NCI-H526 (cell line): ENCODE measurements at places on chromosomes 1 and 21.
A peak's percentile ranks its signal among the peaks of the same experiment; 100 is the strongest.

DNA sequence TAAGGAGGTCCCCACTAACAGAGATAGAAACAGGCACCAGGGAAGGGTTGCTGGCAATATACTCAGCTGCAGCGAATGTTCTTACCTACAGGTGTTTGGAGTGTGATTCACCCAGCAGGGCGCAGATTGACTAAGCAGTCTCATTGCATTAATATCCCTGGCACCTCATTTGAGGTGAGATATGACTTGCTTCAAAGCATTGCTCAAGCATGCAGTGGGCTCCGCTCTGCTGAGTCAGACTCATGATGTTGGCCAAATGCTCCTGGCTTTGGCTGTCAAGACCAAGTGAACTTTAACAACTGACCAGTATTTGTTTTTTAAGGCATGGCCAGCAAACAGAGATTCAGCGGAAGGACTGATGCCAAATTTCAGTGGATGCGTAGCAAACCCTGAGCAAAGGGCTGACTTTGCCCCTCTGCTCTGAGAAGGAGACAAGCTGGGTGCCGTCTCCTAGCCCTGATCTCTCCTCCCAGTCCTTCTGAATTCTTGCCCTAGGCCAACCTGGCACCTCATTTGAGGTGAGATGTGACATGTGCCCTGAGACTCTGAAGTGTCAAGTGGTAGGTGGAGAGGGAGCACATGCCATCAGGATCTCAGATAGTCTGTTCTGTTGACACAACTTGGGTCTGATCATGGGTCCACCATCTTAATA is 187.1 kb upstream of the COA6 start:
- DNase-seq: no peak

GRCh38 chr1:3359756-3360440 is 94.6 kb upstream of the ARHGEF16 start:
- no peak for DNase-seq

GRCh38 chr1:200786788-200787187 is 48.1 kb downstream of the CAMSAP2 start:
- no peak for DNase-seq

DNA sequence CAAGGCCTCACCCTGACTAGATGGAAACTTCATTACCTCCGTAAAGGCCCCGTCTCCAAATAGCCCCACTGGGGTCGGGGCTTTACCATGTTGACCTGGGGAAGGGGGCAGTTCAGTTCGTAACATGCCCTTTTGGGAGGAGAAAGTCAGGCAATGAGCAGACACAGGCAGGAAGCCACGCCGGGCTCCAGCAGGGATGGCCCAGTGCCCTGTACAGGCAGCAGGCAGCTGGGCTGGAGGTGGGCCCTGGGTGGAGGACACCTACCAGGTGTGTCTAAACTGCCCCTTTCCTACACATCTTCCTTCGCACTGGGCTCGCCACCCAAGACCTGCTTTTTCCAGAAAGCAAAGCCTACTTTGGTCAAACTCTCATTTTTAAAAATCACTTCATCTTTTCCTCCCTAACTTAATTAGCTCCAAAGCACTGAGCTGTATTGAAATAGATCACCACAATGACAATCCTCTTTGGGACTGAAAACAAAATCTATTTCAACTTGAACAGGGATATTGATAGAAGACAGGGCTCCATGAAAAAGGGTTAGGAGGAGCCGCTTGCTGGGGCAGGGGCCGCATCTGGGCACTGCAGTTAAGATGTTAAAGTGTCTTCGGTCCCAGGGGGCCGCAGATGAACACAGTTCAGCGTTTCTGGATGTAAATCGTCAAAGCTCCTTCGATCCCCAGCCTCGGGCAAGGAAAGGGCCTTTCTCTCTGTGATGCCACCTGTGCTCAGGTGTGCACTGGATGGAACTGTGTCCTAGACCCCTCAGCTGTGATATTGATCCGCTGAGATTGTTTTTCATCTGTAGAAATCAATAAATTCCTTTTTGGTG is 104.6 kb downstream of the PDE9A start:
- DNase-seq: no peak

DNA sequence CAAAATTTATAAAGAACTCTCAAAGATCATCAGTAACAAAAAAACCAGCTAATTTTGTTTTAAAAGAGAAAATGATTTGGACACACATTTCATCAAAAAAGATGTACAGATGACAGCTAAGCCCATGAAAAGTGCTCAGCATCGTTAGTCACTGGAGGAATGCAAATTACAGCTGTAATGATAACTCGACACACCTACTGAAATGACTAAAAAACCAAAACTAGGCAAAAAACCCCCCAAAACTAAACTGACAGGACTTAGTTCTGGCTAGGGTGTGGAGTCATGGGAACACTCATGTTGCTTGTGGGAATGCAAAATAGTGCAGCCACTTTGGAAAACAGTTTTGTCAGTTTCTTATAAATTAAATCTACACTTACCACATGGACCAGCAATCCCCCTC is 59.5 kb downstream of the CNIH3 start:
- no peak for DNase-seq

GRCh38 chr21:44093761-44094160 is 13.4 kb upstream of the PWP2 start:
- DNase-seq: no peak

DNA sequence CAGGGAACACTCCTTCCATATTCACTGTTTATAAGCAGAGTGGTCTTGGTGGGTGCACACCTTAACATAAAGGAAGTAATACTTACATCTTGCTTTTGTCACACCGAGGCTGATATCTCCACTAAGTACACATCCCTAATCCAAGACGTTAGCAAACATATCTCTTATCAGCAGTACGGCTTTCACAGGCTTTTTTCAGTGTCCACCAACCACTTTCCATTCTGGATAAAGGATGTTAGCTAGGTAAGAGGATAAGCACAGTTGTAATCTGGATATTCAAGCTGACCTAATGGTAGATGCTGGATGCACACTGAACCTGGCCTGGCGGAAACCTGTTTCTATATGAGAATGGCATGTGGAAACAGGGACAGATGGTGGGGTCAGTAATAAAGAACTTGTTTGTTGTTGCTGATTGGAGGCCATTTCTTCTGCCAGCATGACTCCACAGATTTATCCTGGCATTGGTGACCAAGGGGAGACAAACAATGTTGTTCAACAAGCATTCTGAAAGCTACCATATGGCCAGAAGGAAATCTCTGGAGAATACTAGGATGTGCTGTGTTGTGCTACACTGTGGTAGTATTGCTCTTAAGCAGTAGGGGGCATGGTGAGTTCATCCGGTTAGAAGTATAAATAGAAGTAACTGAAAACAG is 416.4 kb downstream of the PTBP2 start:
- DNase-seq: peak; percentile 67

DNA sequence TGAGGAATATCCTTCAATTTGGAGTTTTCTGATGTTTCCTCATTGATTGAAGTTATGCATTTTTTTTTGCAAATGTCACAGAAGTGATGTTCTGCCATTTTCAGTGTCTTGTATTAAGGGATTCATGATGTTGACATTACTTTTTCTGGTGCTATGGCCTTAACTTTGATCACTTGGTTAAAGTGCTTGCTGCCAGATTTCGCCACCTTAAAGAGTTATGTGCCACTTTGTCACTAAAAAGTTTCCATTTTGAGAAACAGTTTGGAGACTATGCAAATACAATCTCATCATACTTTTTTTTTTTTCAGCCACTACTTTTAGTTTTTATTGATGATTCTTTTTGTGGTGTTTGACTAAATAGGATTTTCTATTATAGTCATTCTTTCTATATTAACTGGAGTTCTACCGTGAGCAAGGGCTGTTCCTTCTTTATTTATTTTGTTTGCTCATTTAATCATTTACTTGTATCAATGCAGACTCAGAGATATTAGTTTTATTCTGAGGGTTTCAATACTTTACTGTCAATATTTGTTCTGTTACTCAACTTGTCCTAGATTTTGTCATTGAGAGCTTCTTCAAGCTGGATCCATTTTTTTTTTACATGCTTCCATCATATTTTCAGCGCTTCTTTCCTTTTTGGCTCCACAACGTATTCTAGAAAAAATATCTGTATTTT is 3.2 kb downstream of the GBP7 start:
- no peak for DNase-seq

- no peak for DNase-seq
Measured at GRCh38 chr1:29985606-29985945, 737.8 kb downstream of the MATN1 start.

- DNase-seq: no peak
Measured at GRCh38 chr1:116265931-116266863, 106.8 kb upstream of the ATP1A1 start.

DNA sequence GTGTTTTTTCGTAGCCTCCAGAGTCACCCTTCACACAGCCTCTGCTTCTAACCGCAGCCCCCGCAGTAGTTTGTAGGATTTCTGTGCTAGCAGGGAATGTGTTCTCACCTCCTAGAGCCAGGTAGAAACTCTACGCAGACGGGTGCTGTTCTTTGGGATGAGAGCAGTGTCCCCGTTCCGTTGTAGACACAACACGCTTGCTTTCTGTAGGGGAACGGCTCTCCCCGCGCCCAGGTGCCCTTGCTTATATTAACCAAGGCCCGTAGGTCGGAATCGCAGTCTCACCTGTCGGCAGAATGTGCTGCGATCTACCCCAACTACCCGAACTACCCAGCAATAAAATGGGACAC is 111.8 kb upstream of the NBPF11 start:
- DNase-seq: no peak

DNA sequence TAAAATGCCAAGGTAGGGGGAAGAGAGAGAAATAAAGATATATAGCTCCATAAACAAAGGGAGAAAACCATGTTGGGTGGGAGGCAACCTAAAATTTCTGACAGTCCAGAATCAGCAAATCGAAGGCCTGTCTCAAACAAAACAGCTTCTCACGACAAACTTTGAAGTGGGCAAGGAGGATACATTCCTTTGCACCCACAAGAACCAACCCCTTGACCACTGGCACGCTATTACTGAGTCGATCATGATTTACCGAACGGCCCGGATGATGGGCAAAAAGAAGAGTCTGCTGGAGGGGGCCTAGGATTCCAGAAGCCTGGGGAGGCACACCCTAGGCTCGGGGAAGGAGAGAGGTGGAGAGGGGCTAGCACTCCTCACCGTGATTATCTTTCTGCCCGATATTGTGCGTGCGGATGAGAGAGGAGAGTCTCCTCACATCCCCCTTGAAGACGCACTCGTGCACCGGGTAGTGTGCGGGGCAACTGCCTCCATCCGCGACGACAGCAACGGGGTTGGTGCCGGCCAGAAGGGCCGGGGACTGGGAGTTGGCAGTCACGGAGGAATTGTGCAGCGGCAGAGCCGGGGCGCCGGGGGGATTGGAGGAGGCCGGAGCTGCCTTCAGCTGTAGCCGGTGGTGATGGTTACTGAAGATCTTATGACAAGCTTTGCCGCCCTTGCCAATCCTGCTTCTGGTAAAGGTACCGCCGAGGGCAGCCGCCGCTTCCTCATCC is 756 bp downstream of the ANKRD13C start:
- peak; percentile 53 for DNase-seq

DNA sequence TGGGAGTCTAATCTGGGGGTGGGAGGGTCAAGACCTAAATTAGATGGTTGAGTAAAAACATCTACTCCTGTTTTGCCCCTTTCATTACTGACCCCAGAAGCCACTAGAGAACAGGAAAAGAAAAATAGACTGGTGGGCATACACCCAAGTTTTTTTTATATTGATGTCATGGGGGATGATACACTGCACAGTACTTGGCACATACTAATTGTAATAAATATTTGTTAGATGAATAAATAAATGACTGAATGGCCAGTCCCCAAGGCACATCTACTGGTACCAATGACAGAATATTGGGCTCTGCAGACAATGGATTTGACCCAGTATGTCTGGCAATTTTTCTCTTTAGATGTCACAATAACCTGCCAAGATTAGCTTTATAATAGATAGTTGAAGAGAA is 36.8 kb upstream of the PTBP2 start:
- no peak for DNase-seq

DNA sequence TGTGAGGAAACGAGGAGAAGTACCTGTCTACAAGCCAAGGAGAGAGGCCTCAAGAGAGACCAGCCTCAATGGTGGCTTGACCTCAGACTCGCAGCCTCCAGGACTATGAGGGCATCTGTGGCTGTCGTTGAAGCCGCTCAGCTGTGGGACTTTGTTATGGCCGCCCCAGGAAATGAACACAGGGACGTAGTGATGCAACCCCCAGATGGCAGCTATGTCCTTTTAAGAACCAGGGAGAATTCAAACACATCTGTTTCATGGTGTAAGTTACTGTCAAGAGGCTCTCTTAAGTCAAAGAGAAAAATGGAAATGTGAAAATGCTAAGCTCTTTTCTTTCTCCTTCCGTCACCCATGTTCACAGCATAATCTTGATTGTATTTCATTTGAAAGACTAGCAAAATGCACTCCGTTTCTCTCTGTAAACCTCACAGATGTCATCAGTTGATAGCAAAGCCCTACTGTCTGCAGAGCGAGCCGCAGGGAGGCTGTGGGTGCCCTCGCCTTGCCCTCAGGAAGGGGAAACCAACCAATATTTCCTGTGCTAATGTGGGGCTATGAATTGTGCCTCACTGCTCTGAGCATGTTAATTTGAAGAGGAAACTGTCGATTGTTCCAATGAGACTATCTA is 21.3 kb downstream of the UBASH3A start:
- no peak for DNase-seq

- DNase-seq: no peak
Measured at GRCh38 chr1:112172294-112172882, 182.9 kb upstream of the KCND3 start.

GRCh38 chr1:37677808-37678207 is 14.5 kb upstream of the CDCA8 start:
- no peak for DNase-seq

- no peak for DNase-seq
Measured at GRCh38 chr21:25934130-25934529, 199.4 kb downstream of the GABPA start.

DNA sequence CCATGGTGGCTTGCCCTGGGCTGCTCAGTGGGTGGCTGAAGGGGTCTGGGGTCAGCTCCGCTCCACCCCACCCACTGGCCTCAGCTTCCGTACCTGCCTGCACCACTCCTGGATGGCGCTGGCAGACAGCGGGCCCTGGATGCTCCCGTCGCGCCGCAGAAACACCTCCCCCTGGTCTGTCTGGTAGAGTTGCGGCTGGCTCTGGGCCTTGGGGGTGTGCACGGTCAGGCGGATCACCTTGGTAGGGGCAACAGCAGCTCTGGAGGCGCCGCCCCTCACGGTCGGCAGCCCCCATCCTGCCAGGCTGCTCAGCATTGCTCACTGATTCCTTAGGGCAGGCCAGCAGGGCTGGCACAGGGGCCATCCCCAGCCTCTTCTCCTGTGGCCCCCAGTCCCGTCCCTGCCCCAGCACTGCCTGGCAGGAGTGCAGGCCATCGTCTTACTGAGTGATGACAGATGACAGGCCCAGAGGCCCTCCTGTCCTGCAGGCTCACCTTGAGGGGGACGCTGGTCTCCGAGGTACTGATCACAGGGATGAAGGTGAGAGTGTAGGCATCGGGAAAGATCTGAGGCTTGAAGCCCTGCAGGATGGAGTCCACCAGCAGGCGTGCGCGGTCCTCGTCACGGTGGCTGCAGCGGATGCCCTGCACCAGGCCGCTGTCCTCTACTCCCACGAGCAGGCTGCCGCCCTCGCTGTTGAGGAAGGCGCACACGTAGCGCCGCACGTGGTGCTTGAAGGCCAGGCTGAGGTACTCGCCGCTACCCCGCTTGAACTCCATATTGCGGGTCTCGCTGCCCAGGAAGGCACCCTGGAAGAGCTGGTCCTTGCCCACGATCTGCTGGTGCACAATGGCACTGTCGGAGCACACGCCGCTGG is 4.1 kb downstream of the SLFNL1 start:
- DNase-seq: no peak

GRCh38 chr1:11564237-11564636 is 85.3 kb downstream of the DISP3 start:
- peak; percentile 54 for DNase-seq
